ENCODE measurements at places on chromosomes 4 and X. TPM values are rescaled to one million over a fixed set of nuclear protein-coding genes. Genes with fewer than 3 reads are reported as not detected.

Gene HTN1
- polyA plus RNA-seq, result not detected

Gene SLC10A6
- polyA plus RNA-seq, result 0.38 TPM

Gene SLC25A53
- 11.0 TPM for polyA plus RNA-seq

Gene DRP2
- 0.08 TPM for polyA plus RNA-seq

Gene SLC10A4
- 0.06 TPM for polyA plus RNA-seq

Gene DUX4
- not detected for polyA plus RNA-seq

DNA sequence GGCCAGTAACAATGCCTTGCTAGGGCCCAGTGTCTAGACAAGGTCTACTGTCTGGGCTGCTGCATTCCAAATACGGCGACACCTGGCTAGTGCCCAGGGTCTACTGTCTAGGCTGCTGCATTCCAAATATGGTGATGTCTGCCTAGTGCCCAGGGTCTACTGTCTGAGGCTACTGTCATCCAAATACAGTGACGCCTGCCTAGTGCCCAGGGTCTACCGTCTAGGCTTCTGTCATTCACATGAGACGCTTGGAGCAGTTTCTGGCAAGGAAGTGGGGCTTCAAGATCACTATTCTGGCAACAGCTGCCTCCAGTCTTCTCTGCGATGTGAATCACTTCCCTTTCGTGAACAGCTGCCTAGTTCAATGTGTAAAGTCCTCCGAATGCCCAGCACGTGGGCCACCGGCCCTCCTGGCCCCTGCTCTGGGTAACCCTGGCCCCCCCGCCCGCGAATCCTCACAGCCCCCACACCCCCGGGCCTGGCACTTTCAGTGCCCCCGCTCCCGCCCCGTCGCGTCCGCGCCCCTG lies 12.7 kb downstream of the ACOX3 start:
- no peak for DNase-seq

DNA sequence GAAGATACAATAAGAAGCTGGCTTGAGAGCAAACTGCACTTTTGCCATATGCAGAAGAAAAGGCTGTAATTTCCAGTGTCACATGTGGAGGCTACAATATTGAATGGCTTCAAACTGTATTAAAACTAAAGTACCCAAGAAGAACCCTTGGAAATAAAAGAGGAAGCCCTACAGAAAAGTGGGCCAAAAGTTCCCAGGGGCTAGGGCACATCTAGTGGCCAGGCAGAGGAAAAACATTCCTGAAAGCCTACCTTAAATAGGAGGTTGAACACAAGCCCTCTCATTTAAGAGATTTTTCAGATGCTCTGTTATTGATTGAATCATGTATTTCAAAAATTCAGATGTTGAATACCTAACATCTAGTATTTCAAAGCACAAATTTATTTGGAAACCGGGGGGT lies 40.6 kb upstream of the PRDX4 start:
- DNase-seq, result no peak

DNA sequence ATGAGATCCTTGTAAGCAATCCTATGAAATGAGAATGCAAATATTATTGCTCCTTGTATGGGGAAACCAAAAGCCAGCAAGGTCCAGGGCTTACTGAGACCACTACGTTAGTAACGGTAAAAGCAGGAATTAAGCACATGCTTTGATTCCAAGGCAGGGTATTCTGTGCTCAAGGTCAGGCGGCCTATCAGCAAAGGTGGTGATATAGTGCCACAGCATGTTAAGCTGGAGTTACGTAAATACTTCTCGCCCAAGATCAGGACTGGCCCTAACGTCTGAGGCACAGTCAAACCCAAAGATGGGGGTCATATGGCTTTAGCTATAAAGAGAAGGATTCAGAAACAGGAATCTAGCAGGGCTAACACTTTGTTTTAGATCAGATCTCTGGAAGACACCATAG lies 27.6 kb downstream of the SLC10A7 start:
- DNase-seq, result no peak

DNA sequence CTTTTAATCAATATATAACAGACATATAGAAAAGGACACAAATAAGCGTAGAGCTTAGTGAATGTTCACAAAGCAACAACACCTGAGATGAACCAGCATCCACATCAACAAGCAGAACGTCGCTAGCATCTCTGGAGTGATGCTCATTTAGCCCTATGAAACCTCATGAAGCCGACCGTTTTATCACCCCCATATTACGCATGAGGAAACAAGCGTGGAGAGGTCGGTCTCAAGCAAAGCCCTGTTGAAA lies 524 bp upstream of the RPS3A start:
- no peak for DNase-seq

GRCh38 chrX:34631479-34632220 lies 25.4 kb downstream of the TMEM47 start:
- DNase-seq, result no peak

GRCh38 chr4:15704129-15704528 lies 1.3 kb downstream of the BST1 start:
- no peak for DNase-seq

DNA sequence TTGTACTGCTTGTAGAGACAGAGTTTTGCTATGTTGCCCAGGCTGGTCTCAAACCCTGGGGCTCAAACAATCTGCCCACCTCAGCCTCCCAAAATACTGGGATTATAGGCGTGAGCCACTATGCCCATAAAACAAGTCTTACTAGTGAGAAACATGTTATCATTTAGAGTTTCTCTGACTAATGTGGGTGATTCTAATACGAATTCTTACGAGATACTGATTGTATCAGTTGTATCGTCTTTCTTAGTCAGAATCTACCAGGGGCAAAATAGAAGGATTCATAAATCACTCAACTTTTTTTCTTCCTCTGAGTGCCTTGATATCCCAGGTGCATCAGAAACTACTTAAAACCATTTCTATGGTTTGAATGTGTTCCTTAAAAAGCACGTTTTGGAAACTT lies 14.4 kb upstream of the NMU start:
- no peak for DNase-seq

DNA sequence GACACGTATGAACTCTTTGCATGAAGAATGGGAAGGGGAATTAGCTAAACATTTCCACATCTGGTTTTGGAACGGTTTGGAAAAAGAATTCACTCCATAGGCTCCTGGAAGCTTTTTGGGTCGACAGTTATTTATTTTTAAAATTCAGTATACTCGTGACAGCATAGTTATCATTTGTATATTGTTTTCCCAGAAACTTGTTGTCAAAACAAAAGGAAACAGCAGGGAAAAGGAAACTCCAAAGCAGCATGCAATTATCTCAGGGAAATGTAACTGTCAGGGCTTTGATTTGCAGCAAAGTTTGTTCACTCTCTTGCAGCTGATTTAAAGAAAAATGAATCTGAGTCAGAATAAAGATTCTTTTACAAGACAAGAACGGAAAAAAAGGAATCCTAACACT lies 86.5 kb downstream of the PLAC1 start:
- DNase-seq, result no peak

- DNase-seq, result no peak
Measured at GRCh38 chr4:153909672-153910071, 120.8 kb upstream of the SFRP2 start.

DNA sequence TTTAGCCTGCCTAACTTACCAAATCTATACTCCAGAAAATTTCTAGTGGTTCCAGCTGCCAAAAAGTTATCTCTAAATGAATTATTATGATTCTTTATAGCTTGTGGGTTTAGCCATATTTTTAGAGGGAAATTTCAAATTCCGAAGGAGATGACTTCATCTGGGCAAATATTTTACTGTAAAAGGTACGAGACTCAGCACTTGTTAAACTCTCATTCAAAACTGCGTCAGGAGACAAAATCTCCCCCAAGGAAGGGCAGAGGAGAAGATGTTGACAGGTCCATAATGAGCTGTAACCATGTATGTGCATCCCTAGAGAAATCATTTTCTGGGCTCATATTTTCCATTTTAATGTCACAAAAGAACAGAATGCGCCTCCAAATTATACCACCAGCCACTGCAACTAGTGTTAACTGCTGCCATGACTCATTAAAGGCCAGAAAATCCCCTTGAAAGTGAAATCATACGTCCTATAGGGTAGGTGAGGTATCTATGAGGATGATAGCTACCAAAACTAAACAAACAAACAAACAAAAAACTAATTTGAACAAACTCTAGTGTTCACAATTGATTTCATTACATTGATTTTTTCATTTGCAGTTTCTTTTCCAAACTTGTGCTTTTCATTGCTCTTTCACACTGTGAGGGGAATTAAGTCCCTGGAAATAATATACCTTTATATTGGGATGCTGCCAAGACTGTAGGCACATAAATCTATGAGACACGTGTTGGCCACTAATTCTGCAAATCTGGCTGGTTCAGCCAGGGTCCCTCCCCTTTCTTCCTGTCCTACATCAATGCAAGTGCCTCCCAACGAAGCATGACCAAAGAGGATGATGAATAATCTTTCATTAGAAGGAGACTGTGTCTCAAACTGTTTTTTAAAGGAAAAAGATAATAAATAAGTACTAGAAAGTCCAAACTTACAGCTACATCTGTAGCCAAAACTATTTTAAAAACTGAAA lies 85.8 kb downstream of the ARHGAP6 start:
- DNase-seq, result no peak

DNA sequence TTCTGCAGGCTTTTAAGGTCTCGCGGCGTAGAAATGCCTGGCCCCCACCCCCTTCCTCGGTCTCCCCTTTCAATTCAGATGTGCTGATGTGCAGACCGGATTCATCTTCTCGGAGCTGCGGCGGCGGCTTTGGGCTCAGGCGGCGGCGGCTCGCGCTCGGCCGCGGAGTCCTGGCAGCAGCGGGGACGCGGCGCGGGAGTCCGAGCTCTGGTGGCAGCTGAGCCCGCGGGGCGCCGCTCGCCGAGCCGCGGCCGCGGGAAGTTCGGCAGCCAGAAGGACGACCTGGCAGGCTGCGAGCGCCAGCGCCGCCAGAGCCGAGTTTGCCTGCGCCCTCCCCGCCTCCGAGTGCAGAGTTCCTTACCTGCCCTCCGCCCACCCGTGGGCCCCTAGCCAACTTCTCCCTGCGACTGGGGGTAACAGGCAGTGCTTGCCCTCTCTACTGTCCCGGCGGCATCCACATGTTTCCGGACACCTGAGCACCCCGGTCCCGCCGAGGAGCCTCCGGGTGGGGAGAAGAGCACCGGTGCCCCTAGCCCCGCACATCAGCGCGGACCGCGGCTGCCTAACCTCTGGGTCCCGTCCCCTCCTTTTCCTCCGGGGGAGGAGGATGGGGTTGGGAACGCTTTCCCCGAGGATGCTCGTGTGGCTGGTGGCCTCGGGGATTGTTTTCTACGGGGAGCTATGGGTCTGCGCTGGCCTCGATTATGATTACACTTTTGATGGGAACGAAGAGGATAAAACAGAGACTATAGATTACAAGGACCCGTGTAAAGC lies 448 bp downstream of the TLL1 start:
- peak; percentile 33 for DNase-seq

All from psoas muscle (tissue), 8 donors.